ENCODE measurements at places on chromosomes 16 and 17.

DNA sequence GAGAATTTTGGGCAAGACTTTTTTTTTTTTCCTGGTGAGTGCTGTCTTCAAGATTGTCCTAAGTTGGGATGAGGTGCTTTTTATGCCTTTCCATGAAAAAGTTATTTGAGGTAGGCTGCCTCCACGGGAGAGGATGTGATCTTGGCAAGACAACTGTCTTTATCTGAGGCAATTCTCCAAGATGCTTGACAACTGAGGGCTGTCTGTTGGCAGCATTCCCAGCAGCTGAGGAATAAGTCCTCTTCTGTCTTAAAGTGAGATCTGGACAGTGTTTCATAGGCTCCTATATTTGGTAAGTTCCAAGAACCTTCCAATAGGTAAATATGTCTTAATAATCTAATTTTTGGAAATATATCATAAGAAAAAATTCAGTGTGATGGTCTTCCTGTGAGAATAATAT lies 662.0 kb downstream of the CDH11 start:
- DNase-seq: no peak

GRCh38 chr17:21029036-21029435 lies 13.8 kb downstream of the USP22 start:
- no peak for DNase-seq

- no peak for DNase-seq
Observed at GRCh38 chr17:4785311-4786105, 656 bp downstream of the VMO1 start.

DNA sequence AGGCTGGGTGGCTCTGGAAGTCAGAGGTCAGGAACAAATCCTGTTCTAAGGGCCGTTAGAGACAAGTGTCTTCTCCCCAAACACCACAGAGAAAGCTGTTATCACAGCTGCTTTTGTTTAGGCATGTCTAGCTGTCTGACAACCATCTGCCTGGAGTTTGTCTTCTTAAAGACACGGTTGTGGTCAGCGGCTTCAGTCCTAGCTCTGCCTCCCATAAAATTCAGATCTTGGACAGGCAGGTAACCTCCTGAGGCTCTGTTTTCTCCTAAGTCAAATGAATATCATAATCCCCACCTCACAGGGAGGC lies 2.3 kb upstream of the ITGA3 start:
- DNase-seq: no peak

GRCh38 chr16:76963614-76964315 lies 227.2 kb upstream of the MON1B start:
- DNase-seq: no peak

DNA sequence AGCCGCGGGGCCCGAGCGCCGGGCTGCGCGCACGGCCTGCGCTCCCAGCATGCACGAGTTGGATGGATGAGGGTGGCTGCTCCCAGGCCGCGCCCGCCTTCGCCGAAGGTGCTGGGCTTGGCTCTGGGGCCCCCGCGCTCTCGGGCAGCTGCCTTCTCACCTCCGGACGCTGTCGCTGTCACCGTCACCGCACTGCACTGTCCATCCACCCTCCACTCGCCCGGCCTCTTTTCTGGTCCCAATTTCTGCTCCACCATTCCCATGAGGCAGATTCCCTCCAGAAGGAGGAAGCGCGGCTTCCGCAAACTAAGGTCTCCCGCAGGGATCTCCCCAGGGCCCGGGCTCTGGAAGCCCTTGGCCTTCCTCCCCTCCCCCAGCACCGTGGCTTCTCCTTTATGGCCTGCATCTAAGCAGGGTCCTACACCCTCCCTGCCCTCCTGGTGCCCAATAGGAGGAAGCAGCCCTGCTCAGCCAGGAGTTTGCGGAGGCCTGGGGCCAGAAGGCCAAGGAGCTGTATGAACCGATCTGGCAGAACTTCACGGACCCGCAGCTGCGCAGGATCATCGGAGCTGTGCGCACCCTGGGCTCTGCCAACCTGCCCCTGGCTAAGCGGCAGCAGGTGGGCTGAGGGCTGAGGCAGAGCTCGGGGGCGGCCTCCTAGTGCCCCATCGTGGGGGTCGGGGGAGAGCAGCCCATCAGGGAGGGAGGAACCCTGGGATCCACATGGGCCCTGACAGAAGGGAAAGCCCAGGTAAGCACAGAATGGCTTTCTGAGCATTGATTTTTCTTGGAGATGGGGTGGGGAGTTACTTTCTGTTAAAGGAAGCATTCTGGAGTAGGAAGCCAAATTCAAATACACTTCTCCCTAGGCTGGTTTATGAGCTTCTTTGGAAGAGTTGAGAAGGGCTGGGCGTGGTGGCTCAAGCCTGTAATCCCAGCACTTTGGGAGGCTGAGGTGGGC lies 899 bp downstream of the ACE start:
- DNase-seq: no peak

GRCh38 chr17:14760719-14761411 lies 460.0 kb downstream of the HS3ST3B1 start:
- DNase-seq: no peak

GRCh38 chr17:34613064-34614019 lies 34.0 kb downstream of the TMEM132E start:
- DNase-seq: no peak

DNA sequence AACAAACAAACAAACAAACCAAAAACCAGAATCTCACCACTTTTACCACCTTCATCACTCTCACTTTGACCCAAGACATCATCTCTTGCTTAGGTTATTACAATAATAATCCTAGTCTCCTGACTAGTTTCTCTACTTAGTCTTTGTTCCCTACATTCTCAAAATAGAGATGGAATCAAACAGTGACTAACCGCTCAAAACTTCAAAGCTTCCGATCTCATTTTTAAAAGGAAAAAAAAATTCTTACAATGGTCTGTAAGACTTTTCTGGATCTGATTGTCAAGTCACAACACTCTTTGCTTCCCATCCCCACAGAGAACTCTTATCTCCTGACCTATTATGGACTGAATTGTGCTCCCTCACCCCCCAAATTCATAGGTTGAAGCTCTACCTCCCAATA lies 60.9 kb downstream of the SPAG9 start:
- no peak for DNase-seq
